T-helper 1 cell (primary cell): ENCODE measurements at places on chromosomes 7 and 10.

- no peak for DNase-seq
These were observed 363.7 kb downstream of the ADRA2A start for GRCh38 chr10:111440501-111440900.

- no peak for DNase-seq
These were observed 4.1 kb upstream of the RASSF4 start for GRCh38 chr10:44955413-44956070.

GRCh38 chr7:20578257-20578771 is 37.2 kb upstream of the ABCB5 start:
- no peak for DNase-seq

GRCh38 chr7:28203508-28204240 is 23.1 kb upstream of the JAZF1 start:
- DNase-seq, result no peak

DNA sequence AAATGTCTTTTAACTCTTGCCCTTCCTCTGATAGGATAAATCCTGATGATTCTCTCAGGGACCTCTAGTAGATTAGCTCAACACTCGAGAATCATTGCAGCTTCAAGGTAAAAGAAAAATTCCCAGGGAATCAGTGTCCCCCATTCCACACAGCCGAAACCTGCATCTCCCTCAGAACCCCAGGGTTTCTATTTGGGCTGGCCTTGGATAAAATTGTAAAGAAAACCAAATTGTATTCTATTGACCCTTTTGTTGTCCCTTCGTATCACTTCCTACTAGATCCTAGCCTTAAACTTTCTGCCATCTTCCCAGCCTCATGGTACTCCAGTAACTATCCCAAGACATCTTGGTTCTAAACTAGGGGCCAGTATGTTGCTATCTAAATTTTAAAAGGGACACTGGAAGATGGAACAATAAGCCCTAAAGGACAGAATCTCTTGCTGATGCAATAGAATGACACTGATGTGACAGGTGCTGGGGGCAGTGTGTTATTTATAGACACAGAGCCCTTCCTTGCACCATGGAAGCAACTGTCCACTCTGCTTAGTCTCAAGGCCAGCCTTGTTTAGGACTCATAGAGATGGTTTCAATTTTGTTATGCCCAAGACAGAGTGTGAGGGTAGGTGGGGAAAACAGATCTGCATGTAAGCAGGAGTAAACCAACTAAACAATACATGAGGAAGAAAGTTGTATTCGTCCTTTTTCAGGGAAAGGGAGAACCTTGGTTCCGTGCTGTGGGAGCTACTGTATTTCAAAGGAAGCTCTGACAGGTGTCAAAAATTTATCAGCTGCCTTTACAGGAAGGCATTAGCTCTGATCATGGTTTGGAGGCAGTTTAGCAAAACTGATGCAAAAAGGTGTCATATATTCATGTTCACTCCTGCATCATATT is 7.6 kb downstream of the ASB15 start:
- no peak for DNase-seq

- DNase-seq, result no peak
These were observed 179.2 kb downstream of the PLXNA4 start for GRCh38 chr7:132397070-132397469.

- no peak for DNase-seq
These were observed 33.3 kb downstream of the DPYSL4 start for GRCh38 chr10:132220061-132220460.

GRCh38 chr7:637826-638225 is 88.7 kb upstream of the DNAAF5 start:
- no peak for DNase-seq

GRCh38 chr7:106768324-106768751 is 96.7 kb upstream of the PIK3CG start:
- no peak for DNase-seq

DNA sequence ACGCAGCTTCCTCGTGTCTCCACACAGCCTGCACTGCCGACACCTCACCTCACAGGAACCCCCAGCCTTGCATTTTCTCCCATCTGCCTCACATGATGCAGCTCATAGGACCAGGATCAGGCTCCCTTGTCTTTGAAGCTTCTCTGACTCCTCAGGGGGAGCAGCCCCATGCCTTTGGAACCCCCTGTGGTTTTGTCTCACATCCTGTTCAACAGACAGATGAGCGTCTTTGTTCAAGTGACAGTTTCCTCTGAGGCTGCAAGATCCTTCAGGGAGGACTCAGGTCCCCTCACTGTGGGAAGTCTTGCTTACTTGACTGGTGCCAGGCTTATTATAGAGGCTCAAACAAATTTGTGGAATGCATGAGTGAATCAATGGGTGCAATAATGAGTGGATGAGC is 667.1 kb downstream of the INHBA start:
- DNase-seq, result no peak

- DNase-seq, result no peak
These were observed 79.4 kb upstream of the PCGF5 start for GRCh38 chr10:91140995-91141549.

GRCh38 chr7:55189878-55190436 is 171.1 kb downstream of the EGFR start:
- DNase-seq, result no peak

GRCh38 chr7:108165723-108166122 is 35.6 kb upstream of the LAMB4 start:
- DNase-seq, result no peak

DNA sequence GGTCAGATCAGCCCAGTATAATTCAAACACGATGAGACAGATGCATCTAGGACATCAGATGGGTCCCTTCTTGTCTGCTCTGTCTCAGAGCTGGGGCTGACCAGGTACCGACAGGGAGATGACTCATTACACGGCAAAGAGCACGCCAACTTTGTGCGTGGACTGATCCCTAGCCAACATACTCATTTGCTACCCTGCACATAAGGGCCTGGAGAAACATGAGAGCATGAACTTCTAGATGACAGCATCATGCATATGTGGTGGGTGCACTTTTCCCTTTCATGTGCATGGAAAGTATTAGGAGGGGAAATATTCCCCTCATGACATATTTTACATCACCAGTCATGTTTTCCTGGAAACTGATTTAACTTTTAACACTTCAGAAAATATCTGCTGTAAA is 35.1 kb upstream of the NPVF start:
- no peak for DNase-seq

GRCh38 chr10:59668096-59668495 is 41.6 kb downstream of the SLC16A9 start:
- DNase-seq, result no peak

DNA sequence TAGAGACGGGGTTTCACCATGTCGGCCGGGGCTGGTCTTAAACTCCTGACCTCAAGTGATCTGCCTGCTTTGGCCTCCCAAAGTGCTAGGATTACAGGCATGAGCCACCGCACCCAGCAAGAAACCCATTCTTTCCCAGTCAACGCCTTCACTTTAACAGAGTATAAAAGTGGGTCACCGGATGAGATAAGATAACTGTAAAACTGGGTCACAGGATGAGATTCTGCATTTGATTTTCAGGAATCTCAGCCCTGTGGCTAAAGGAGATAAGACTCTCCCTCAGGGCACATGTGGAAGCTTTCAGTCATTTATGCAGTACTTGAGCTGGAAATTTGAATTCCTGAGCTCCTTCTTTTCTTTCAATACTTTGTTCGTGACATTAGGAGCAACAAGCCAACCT is 70.8 kb downstream of the LRRC17 start:
- no peak for DNase-seq

- no peak for DNase-seq
These were observed 80.6 kb downstream of the RGS10 start for GRCh38 chr10:119461923-119462322.

DNA sequence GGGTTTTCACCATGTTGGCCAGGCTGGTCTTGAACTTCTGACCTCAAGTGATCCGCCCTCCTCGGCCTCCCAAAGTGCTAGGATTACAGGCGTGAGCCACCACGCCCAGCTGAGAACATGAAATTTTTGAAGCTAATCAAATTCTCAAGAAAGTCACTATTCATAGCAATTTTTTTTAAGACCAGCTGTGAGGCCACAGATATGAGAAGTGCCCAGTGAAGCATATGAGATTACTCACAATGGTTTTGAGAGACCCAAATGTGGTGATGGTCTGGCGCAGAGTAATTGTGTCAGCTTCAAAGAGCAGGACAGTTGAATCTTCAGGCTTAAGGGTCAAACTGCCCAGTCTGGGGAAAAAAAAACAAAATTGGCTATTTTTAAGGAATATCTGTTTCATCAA is 16.2 kb downstream of the NCOA4 start:
- DNase-seq, result no peak
